ENCODE measurements at places on chromosomes 1 and 21.

DNA sequence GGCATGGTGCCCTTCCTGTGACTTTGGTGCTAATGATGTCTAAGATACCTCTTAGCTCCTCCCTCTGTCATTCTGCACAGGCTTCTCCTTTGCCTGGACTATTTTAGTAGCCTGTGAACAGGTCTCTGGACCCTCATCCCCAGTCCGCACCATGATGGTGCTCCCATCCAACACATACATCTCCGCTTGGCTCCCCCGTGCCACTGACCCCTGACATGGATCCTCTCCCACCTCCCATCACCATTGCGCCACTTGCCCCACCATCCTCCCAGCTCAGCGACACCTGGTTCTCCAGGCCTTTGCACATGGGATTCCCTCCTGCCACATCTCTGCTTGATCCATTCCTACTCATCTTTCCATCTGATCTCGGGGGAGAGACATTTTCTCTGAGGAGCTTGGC lies 33.9 kb downstream of the RUNX3 start:
- no peak for DNase-seq

DNA sequence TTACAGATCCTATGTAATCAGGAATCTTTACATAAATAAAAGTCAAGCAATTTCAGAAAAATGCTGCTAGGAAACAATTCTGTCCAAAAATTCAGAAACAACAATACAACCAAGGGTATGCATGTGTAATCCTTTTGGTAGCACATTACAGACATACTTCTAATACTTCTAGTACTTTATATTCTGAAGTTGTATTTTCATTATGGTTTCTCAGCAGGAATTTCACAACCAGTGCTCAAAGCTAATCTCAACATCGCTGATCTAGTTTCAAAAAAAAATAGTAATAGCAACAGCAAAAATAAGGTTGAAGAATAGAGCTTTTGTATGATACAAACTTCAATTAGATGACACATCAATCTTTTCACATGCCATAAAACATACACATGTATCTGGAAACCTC lies 545.2 kb downstream of the LTN1 start:
- DNase-seq: no peak

DNA sequence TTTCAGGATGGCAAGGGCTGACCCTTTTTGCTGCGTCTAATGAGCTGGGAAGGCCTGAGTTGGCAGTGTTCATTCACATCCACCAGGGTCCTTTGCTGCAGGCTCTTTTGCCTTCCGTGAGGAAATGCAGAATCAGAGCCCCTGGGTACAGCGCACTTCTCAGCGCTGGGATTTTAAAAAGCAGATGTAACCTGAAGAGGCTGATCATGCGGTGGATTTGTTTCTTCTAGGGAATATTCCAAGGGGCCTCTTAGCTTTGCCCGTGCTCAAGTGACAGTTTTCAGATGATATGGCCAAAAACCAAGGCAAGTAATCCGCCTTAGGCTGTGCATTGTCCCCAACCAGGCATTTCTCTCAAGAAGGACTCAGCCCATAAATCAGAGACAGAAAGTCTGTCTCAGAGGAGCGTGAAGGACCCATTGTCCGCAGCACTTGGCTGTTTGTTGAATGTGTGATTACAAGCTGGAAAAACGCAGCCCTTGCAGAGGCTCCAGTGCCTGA lies 237.6 kb downstream of the PTPRC start:
- DNase-seq: no peak

GRCh38 chr1:223248001-223248769 lies 105.1 kb upstream of the TLR5 start:
- DNase-seq: no peak

GRCh38 chr1:28437924-28438699 lies 67.7 kb upstream of the RCC1 start:
- no peak for DNase-seq

GRCh38 chr1:114341299-114341698 lies 169.7 kb downstream of the TRIM33 start:
- DNase-seq: peak; percentile 12

DNA sequence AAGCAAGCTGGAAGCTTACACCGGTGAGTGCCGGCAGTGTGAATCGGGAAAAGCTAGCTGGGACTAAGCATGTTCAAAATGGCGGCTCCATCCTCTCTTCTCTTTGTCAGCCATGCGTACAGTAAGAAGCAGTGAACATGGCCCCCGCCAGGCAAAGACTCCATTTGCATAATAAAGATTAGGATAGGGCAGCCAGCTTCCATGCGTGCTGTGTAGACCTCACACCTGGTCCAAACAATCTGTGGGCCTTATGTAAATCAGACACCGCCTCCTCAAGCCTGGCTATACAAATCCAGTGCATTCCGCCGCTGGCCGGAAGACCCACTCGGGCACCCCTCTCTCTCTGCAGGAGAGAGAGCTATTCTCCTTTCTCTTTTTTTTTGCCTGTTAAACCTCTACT lies 150.3 kb downstream of the TIAM1 start:
- DNase-seq: no peak

- no peak for DNase-seq
Observed at GRCh38 chr1:161273402-161273801, 14.9 kb downstream of the PCP4L1 start.

GRCh38 chr1:186310307-186310706 lies 64.7 kb downstream of the TPR start:
- no peak for DNase-seq

DNA sequence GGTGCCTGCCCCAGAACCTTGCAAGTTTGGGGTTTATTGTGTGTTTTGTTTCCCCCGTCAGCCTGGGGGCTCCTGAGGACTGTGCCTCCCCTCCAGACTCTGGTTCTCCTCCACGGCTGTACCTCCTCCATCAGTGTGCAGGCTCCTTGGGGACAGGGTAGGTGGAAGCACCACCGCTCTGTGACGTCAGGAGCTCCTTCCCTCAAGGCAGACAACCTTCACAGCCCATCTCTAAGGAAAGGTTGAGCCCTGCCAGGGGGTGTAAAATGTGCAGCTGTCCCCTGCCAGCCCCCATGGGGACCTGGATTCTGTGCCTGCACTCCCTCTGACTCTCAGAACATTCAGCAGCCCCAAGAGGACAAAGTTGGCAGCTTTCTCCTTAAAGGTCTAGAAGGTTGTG lies 465 bp upstream of the HSPB7 start:
- DNase-seq: no peak

Measured in activated CD8-positive, alpha-beta memory T cell treated with anti-CD3 and anti-CD28 coated beads for 1 hour (primary cell).